ENCODE measurements at places on chromosomes 1 and 21.

GRCh38 chr1:185291159-185291558, 25.9 kb downstream of the IVNS1ABP start:
- DNase-seq, result no peak

DNA sequence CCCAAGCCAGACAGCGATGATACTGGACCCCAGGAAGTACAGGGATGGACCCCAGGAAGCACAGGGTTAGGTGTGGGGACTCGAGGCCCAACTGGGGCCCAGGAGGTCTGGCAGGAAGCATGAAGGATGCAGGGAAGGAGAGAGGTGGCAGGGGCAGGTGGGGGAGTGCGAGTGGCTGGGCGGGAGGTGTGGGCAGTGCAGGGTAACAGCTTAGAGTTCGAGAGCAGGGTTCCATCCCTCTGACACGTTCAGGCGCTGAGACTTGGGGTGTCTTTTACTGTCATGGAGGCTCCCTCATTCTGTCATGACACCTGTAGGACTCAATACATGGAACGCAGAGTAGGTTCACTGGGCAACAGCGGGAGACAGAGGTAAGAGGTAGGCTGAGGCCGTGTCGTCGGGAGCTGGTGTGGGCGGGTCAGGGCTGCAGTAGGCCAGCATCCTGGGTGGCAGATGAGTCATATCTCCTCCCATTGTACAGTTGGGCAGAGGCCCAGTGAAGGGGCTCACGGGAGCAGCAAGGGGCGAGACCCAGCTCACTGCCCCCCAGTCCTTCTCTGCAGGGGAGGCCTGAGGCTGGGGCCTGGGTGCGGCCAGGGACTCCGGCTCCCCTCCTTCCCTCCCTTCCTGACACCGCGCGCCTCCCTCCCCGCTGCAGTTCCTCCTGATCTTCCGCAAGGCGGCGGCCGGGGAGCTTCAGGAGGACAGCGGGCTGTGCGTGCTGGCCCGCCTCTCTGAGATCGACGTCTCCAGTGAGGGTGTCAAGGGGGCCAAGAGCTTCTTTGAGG, 11.6 kb upstream of the CTRC start:
- no peak for DNase-seq

- no peak for DNase-seq
These were observed 81.2 kb downstream of the EPHB2 start for GRCh38 chr1:22791831-22792347.

DNA sequence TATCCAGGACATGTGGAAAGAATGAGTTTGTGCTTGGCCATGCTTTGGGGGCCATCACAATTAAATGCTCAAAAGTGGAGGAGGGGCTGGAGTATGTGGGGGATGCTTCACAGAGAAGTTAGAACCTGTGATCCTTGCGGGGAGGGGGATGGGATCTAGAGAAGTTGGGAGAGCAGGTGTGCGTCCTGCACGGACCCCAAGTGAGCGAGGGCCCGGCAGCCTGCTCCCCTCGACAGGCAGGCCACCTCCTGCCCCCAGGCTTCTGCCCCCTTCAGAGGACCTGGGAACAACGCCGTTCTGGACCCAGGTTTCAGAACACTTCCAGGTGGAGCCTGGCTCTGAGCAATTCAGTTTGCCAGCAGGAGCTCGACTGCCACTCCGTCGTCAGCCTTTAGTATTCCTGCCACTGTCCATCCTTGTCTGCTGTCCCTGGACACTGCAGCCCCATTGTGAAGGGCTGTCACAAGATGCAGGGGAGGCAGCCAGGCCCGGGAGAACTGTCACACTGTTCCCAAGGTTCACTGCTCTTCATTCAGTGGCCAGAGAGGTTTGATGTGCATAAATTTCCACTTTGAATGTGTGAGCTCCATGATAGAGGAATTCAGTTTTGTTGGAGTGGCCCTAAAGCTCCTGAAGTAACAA, 112.2 kb downstream of the DHRS3 start:
- DNase-seq, result no peak

- DNase-seq, result no peak
These were observed 581 bp downstream of the IRF6 start for GRCh38 chr1:209805341-209805781.

GRCh38 chr1:28078262-28078661, 10.1 kb downstream of the EYA3 start:
- no peak for DNase-seq

DNA sequence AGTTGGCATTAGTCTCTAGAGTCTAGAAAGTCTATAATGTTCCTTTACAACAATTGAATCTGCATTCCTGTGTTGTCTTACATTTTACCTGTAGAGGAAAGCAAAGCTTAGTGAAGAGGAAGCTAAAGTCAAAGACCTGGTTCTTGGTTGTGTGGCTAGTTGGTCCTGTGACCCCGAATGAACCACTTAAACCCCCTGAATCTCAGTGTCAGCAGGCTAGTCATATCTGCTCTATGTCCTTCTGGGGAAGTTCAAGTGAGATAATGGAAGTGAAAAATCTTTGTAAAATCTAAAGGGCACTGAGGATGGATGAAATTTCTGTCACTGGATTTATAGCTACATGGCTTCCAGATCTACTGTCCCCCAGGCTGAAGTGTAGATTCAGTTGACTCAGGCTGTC, 24.0 kb upstream of the AIM2 start:
- DNase-seq, result no peak

GRCh38 chr1:11704194-11704529, 12.7 kb downstream of the DRAXIN start:
- DNase-seq, result no peak

DNA sequence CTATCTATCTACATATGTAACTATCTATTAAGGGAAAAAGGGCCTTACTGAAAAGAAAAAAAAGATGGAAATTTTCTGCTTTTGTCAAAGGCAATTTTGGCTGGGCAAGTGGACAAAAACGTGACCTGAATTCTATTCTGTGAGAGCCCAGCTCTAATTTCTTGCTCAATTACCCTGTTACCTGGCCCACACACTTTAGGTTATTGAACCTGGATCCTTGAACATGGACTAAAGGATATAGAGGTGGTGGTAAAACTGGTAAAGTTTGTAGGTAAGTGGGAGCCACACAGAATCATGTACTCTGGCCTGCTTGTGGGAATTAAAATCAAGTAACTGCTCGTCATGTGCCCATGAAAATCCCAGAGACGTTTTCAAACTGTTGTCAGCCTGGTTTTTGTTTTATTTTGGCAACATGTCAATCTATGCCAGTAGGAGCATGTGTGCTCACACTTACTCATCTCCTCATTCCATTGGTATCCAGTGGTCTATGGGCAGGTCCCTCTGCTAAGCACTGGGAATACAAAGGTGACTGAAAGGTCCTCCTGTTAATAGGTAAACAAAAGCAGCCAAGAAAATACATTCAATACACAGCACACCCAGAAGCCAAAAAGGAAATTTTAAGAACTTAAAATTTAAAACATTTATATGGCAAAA, 113.7 kb upstream of the WARS2 start:
- no peak for DNase-seq

DNA sequence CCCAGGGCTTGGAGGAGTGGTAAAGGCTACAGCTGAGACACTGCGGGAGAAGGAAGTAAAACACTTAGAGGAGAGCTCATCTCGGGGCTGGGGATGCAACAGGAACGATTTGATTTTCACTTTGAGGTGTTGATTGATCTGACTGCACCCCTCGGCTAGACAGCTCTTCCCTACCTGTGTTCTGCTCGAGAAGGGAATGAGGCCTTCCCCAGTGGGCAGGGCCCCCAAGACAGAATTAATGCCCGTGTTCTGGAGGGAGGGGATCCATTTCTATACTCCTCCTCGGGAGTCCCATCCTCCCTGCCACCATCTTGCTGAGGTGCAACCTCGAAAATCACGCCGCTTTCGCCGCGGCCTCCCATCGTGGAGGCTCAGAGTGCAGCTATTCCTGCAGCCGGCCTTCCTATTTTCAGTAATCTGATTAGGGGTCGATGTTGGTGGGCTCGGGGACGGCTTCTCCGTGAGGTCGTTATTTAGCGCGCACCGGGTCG, 2.4 kb downstream of the ATP2B4 start:
- no peak for DNase-seq

DNA sequence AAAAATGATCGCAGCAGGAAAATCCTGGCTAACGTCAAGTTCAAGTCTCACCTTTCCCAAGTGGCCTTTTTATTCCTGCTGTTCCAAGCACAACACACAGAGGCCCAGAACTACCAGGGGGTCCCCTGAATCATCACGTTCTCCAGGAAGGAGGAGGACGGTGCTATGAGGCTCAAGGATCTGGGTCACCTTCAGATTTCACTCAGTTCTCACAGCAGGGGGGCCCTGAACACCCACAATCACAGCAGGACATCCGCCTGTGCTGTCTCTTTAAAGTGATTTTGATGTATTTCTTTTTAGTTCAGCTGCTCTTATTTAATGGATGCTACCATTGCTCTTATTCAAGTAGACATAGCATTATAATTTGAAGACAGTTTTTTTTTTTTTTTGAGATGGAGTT, 173.4 kb downstream of the HUNK start:
- DNase-seq, result no peak

DNA sequence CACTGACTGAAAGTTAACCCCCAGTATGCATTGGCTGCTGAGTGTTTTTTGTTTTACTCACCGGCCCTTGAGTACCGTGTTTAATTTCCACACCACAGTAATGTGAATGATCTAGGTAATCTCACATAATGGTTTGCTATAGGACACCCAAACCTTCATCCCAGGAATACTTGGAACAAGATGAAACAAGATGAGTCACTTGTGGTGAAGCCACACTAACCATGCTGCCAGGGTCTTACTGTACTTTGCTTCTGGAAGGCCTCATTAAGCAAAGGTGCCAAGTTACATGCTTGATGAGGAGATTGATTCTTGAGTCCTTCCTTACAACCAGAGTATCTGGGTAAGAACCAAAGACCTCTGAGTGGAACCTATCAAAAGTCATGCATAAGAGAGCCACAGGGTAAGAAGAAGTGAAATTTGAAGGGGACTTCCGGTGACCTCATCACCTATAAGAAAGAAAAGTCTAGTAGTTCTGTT, 163.3 kb downstream of the NRIP1 start:
- DNase-seq, result no peak

GRCh38 chr1:27163093-27163492, 8.2 kb upstream of the SLC9A1 start:
- no peak for DNase-seq
